GM12892 (cell line): ENCODE measurements at places on chromosomes 6 and 20.

- no peak for DNase-seq
These were observed 75.6 kb downstream of the MTFR2 start for GRCh38 chr6:136174510-136174909.

DNA sequence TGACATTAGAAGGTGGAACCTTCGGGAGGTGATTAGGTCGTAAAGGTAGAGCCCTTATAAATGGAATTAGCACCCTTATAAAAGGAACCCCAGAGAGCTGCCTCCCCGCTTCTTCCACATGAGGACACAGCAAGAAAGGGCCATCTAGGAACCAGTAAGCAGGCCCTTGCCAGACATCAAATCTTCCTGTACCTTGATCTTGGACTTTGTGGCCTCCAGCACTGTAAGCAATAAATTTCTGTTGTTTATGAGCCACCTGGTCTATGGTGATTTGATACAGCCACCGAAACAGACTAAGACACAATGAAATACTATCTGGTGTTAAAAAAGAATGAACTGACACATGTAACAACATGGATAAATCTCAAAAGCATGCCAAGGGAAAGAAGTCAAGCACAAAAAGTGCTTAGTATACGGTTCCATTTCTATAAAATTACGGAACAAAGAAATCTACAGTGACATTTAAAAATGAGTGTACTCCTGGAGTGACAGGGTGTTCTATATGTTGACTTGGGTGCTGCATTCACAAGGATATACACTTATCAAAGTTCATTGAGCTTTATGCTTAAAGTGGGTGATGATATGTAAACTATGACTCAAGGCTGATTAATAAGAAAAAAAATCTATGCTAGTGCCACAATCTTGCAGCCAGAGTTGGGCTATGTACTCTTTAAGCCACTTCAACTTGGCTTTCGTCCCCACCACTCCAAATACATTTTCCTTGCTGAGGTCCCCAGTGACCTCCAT is 18.4 kb downstream of the SERPINB1 start:
- no peak for DNase-seq

- DNase-seq, result no peak
These were observed 29.9 kb downstream of the EFCAB8 start for GRCh38 chr20:32888636-32889035.

DNA sequence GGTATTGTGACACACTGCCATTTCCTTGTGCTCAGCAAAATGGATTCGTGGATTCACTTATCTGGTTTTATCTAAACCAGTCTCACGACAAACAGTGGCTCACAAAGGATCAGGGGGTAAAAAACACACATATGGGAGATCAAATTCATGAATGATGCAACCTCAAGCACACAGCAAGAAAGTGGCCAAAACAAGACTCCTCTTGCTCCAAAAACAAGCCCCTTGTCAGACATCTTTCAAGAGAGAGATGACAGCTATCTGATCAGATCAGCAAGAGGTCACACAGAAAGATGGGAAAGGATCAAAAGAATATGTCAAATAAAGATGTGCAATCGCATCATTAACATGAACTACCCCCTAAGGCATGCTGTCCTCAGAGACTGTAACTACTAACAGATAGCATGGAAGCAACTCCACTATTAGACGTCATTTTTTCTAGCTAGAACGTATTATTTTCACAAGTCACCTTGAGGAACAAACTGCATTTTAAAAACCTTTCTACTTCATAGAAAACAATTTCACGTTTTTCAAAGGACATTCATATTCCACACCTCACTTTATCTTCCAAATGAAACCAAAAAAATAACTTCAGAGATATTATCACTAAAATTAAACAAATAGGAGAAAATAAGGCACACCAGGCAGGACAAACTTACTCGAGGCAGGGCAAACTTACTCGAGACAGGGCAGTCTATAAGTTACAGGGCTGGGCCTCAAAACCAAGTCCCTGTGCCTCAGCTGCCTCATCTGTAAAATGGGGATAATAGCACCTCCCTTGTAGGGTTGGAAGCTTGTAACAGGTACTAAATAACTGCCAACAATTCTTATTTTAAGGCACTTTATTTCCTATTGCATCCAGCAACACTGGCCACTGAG is 122.3 kb downstream of the PREX1 start:
- no peak for DNase-seq

GRCh38 chr20:8431538-8432434 is 299.7 kb downstream of the PLCB1 start:
- no peak for DNase-seq

DNA sequence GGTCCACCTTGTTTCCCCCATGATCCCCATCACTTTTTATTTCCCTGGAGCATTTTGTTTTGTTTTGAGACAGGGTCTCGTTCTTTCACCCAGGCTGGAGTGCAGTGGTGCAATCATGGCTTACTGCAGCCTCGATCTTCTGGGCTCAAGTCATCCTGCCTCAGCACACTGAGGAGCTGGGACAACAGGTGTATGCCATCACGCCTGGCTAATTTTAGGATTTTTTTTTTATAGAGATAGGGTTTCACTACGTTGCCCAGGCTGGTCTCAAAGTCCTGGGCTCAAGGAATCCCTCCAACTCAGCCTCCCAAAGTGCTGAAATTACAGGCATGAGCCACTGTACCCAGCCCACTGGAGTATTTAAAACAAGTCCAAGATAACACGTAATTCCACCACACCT is 179.9 kb downstream of the PREX1 start:
- DNase-seq, result no peak
